ENCODE measurements at places on chromosomes 5 and 9.

DNA sequence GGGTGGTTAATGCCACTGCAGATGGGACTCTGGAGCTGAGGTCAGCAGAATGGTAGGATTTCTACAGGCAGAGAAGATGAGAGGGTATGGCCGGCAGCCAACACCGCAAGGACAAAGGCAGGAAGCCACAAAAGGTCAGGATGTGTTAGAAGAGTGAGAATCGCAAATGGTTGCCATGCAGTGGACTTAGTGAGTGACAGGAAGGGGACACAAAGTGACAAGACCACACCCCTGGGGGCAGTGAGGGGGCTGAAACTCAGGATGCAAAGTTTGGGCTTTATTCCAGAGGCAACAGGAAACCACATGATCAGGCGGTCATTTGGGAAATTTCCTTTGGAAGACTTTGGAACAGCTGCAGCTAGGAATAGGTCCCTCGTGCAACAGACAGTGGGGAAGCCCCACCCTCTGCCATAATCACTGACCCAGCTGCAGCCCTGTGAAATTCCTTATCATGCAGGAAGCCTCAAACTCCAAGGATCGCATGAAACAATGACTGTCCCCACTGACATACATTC lies 14.2 kb upstream of the CCDC180 start:
- DNase-seq = no peak

- no peak for DNase-seq
These were observed 75.7 kb downstream of the BAAT start for GRCh38 chr9:101309139-101309538.

DNA sequence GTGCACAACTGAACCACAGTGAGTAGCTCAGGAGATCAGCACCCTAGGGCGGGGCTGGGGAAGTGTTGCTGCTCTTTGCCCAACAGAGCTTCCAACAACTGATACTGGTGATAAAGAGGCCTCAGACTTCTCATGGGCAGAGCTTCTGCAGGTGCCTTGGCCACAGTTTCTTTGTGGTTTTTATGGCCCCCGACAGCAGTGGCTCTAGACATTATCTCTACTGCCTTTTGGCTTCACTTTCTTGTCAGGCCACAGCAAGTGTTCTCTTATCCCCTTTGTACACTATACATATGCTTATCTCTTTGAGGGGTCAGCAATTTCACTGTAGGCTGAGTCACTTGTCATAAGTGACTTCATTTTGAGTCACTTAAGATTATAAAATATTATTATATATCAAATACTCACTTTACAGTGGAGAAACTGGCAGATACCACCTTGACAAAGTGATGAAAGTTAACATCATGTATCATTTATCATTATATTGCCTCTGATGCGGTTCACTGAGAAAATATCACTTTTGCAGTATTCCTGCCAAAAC lies 90.9 kb upstream of the COX7C start:
- DNase-seq = no peak

GRCh38 chr5:60945813-60946187 lies 795 bp downstream of the NDUFAF2 start:
- DNase-seq = no peak

DNA sequence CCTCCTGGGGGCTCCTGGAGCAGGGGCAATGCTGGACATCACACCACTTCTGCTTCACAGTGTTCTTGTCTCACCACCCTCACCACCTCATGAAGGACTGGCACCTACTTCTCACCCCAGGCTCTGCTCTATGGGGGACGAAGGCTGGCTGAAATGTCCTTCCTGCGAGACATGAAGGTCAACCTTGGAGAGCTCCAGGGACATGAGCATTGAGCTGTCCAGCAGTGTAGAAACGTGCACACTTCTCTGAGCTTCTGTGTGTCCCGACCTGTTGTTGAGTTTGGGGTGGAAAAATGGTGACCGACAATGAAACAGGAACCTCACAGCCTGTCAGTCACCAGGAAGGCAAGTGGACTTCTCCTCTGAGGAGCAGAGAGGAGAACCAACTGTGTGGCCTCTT lies 68.6 kb upstream of the ADAMTS16 start:
- DNase-seq = no peak

DNA sequence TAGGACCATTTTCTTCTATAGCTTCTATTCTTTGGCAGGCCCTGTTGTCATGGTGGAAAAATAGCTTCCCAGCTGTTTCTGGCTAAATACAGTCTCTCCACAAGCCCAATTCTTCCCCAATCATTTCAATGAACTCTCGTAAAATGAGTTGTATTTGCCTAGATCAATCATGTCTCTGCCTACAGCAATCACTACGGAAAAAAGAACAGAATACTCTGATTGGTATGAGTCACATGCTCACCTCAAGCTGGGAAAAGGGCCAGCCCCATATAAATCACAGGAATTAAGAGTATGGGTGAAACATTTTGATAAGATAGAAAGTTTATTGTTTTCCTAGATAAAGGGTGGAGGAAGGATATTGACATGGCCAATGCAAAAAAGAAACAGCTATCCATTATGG lies 711.4 kb downstream of the EFNA5 start:
- no peak for DNase-seq

DNA sequence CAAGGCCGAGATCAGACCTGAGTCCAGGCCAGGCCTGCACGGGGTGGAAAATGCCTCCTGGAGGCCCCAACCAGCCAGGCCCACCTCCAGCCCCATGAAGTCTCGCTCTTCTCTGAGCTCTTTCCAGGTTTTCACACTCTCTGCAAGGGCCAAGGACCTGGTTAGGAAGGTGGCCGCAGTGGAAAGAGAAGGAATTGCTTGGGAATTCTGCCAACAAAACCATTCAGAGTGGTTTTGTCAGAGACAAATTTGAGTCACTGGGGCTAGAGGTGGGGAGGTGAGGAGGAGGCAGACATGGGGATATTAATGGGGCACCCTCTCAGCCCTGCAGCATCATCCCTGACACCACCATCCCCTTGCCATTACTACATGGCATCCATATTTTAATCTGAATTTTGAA lies 261.0 kb downstream of the ROR2 start:
- no peak for DNase-seq

- no peak for DNase-seq
These were observed 63.6 kb upstream of the C5orf63 start for GRCh38 chr5:127136908-127137307.

DNA sequence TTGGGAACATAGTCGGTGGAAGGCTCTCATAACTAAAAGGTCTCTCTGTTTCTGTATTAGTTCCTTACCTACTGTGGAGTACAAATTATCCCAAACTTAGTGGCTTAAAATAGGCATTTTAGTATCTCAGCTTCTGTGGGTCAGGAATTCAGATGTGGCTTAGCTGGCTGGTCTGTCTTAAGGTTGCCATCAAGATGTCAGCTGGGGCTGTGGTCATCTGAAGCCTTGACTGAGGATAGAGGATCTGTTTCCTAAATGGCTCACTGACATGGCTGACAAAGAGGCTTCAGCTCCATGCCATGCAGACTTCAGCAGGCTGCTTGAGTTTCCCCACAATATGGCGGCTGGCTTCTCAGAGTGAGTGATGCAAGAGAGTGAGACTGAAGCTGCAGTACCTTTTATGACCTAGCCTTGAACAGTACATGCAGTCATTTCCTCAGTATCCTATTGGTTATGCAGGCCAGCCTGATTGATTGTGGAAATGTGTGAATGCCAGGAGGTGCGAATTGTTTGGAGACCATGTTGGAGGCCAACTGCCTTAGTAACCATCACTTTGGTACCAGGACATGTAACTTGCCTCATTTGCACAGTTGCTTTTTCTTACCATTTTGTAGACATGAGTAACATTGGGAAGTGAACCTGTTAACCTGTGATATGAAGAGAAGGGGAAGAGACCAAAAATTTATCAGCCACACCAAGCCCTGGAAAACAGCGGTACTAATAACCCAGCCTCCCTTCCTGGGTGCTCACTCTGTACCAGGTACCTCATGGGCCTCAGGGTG lies 152.8 kb upstream of the IER5L start:
- no peak for DNase-seq

DNA sequence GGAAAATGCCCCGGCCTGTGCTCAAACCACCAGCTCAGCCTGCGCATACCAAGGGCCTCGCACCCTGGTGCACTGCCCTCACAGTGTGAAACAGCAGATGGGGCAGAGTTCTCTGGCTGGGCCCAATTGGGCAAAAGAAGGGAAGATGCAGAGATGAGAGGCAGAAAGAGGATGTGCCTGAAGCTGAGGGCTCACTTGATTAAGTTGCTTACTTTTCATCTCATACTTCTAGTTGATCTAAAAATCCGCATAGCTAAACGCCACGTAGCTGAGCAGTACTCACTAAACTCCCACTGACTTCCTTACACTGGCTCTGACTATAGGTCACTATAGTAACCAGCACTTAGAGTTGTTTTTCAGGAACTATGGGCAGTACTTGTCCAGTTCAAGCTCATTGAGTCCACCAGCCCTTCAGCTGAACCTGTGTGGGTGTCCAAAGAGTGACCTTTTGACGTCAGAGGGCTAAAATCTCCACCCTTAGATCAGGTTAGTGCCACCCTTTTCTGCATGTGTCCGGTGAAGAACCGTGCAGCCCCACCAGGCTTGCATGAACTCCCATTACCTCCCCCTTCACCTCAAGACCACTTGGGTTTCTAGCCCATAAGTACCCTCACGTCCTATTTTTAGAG lies 215.2 kb downstream of the AUH start:
- DNase-seq = no peak

GRCh38 chr5:62284946-62285891 lies 20.8 kb upstream of the KIF2A start:
- no peak for DNase-seq

GRCh38 chr5:5752844-5753243 lies 330.4 kb downstream of the ICE1 start:
- DNase-seq = no peak
